ENCODE measurements at places on chromosomes 7 and 10. TPM values are rescaled to one million over a fixed set of nuclear protein-coding genes. Genes with fewer than 3 reads are reported as not detected.

Gene HOXA4
- 37.6 TPM for total RNA-seq

Gene CYP26C1
- not detected for total RNA-seq

Gene OPN4
- total RNA-seq, result not detected

Gene TUBB8
- 0.46 TPM for total RNA-seq

Gene FKBP6
- total RNA-seq, result not detected

DNA sequence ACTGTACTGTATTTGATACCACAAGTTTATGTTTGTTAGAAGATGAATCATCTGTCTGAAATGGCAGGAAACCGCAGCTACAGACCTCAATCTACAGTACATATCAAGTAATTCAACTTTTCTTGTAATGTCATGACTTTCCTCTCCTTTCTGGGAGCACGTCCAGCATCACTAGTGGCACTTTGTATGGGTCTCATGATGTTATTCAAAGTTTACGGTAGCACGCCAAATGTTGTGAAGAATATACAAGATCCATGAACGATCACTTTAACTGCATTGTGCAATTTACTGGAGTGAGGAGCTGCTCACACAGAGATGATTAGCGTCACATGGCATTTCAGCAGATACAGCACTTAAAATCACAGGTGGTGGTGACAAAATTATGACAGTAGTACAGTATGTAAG, 257.8 kb upstream of the GNAI1 start:
- DNase-seq, result no peak

DNA sequence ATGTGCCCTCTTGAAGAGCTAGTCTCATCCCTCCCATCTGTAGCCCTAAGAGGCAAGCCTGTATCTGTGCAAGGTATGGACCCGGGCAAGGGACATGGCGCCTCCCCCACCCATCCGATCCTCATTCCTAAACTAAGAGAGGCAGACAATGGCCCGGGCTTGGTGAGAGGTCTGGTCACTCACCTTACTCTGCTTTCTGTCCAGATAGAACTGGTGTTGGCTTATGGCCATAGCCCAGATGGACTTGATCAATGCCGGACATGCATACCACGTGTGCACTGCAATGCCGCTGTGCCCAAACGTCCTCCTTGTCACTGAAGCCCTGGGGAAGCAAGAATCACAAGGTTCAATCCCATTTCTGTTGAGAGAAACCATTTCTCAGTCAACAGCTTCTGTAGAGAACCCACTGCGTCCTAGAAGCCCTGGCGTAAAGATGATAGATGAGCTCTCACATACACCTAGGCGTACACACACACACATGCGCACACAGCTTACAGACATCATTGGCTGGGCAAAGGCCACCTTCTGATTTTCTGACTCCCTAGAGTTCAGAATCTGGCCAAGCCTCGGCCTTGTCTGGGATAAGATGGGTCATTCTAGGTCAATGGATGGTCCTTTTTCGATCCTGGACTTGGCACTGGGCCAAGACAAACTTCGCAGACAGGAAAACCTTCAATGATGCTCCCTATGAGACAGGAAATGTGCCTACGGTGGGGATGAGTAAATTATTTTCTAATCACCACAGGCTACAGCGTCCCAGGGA, 114.6 kb downstream of the PRPF18 start:
- no peak for DNase-seq

DNA sequence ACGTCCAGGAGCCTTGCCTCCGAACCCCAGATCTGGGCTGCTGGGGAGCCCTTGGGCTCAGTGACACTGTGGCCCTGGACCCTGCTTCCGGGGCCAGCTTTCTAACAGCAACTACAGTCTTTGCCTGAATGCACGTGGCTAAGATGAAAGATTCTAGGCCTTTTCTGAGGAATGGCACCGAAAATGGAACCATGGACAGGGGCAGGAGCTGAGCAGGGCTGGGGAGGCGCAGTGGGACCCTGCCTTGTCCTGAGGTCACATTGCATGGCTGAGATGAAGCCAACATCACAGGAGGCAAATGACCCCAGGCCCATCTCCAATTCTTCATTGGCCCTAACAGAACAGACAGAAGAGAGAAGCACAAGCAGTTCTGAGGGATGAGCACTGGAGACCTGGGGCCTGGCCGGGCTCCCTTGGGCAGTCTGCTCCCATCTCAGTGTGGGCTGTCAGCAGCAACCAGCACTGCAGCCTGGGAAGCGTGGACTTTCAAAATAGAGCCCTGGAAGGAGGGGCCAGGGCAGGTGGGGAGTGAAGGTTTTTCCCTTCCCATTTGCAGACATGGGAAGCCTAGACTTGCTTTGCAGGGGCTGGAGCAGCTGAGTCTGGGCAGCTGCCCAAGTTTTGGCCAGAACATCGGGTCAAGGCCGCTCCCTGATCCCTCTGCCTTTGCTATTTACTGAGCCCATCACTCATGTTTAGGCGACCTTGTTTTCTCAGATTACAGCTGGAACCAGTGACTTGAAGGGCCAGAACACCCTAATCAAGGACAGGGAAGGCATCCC, 114.4 kb upstream of the TCERG1L start:
- DNase-seq, result no peak

GRCh38 chr7:17021205-17021604, 139.4 kb upstream of the AGR3 start:
- no peak for DNase-seq

DNA sequence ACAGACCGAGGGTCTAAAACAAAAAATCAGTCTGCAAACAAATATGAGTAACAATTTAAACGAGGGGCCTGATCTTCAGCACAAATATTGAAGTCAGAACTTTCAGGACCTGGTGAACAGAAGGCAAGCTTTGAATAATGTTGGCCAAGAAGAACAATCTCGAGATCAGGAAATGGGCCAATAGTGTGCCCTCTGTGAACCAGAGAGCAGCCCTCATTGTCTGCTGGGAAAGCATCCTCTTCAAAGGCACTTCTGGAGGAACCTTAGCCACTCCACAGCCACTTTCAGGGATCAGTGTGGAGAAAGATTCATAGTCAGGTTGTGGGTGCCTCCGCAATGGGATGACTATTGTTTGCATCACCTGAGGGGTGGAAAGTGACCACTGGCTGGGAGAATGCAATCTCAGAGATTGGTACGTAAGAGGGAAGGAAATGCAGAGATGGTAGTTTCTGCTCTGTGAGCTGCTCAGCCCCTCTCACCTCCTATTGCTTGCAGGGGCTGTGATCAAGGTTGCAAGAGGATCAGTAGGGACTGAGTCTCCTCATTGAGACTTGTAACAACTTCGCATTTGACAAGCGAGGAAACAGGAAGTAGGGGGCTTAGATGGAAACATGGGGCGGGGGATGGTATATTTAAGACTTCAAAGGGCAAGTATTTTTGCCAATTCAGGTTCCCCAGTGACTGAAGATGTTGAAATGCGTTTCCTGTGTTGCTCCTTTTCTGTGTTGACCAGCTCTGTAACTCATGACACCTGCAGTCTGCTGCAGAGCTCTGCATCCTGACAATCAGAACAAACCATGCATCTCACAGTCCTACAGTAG, 28.4 kb upstream of the IFRD1 start:
- no peak for DNase-seq

DNA sequence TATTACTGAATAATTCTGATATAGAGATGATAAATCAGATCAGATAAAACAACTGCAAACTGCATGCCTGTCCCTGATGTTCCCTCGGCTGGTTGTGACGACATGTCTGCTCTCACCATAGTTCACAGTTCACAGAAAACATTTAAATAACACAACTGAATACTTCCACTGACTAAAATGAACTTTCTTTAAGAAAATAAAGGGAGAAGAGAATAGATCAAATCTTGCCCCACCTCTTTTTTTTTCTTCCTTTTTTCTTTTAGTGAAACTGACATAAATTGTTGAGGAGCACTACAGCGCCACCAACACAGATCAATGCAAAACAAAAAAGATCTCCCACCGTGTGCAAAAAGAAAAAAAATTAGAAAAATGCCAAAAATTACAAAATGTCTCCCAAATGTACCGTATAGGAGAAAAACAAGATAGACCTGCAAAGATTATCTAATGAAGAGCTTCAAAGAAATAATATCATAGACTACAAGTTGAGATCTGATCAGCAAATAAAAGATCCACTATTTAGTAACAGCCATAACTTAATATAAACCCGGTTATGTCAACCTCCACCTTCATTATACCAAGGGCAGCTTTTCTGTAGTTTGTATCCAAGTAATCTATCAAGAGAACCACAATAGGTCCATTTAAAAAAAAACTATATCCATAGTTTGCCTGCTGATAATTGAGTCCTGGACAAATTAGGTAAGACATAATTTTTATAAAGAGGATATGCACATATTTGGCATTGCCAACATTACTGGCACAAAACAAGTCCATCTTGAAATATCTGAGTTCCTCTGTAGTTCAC, 30.7 kb upstream of the EPC1 start:
- no peak for DNase-seq

DNA sequence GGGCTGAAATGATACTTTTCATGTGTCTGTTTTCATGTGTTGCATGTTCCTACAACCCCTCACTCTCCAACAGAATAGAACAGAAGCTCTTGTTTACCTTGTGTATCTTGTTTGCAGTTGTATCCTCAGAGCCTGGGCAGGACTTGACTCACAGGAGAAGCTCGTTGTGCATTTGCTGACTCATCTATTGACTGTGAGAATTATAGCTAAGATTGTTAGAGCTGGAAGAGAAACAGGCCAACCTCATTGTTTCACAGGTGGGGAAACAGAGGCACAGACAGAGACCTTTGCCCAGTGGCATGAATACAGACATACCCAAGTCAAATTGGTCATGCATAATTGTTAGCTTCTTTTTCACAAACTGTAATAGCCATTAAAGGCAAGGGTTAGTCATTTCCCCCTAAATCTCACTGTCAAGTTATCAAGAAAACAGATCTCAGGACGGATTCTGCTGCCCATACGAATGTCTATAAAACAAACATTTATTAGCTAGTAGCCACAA, 4.6 kb upstream of the TSPAN15 start:
- DNase-seq, result no peak

DNA sequence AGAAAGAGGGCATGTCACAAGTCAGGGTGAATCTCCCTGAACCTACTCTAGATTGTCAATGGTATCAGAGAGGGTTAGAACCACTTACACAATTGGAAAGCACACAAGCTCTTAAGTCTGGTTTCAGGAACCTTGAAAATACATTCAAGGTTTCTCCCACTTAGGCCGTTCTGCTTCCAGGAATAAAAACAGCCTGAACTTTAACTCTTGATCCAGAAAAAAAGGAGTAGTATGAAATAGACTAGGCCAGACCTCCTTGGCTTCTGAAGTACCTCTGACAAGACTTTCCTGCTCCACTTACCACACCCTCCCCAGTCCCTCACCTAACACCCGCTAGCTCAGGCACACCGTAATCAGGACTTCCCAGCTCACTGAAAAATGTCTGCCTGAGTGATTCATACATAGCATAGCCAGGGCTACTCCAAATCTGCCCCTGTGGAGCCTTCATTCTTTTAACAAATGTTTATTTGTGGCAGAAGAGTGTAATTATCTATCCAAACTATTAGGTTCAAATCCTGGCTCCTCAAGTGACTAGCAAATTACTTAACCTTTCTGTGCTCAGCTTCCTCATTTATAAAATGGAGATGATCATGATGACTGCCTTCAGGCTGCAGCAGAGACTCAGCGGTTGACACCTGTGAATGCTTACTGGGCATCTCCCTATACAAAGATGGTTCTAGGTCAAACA, 30.3 kb upstream of the IL6 start:
- DNase-seq, result no peak

All from type B pancreatic cell (in vitro differentiated cells).